Osteocyte (in vitro differentiated cells): ENCODE measurements at places on chromosomes 11 and 22. TPM values are rescaled to one million over a fixed set of nuclear protein-coding genes. Genes with fewer than 3 reads are reported as not detected.

Gene MOV10L1
- total RNA-seq, result 0.97 and 1.4 TPM in 2 replicates

Gene GGT5
- 136 and 150 TPM in 2 replicates for total RNA-seq

Gene MGAT3
- 9.4 and 10.9 TPM in 2 replicates for total RNA-seq

Gene OR4D5
- total RNA-seq, result not detected in 2 replicates

Gene MYRF
- total RNA-seq, result 0.43 and 0.47 TPM in 2 replicates

Gene MRGPRX3
- total RNA-seq, result not detected in 2 replicates

Gene OTOG
- not detected in 2 replicates for total RNA-seq

Gene HSPB2
- total RNA-seq, result 0.34 TPM in 1 of 2 replicates, not detected in the other

Gene SORL1
- total RNA-seq, result 2.1 and 3.1 TPM in 2 replicates

Gene PYGM
- total RNA-seq, result 0.73 and 0.84 TPM in 2 replicates

Gene CCDC73
- not detected in 2 replicates for total RNA-seq

Gene NFAM1
- not detected in 2 replicates for total RNA-seq

Gene CCDC188
- total RNA-seq, result 0.56 and 1.6 TPM in 2 replicates

Gene CARD18
- total RNA-seq, result not detected in 2 replicates

Gene HEPACAM
- total RNA-seq, result not detected in 2 replicates

Gene KRTAP5-8
- not detected in 2 replicates for total RNA-seq

Gene ANKK1
- total RNA-seq, result not detected in 2 replicates

Gene LRRC74B
- total RNA-seq, result not detected in 2 replicates

Gene CYB561A3
- 49.5 and 57.0 TPM in 2 replicates for total RNA-seq

Gene AQP11
- total RNA-seq, result 0.76 and 0.91 TPM in 2 replicates

Gene APOA5
- not detected in 2 replicates for total RNA-seq

Gene RIMBP3B
- 0.47 and 0.59 TPM in 2 replicates for total RNA-seq

Gene MMP11
- 72.5 and 76.5 TPM in 2 replicates for total RNA-seq

Gene CLDN5
- not detected in 2 replicates for total RNA-seq

Gene ANO9
- total RNA-seq, result not detected in 2 replicates

Gene EED
- 16.5 and 18.5 TPM in 2 replicates for total RNA-seq

Gene TSPAN18
- 13.4 and 14.2 TPM in 2 replicates for total RNA-seq

Gene PLEKHB1
- 0.78 TPM in 1 of 2 replicates, not detected in the other for total RNA-seq

Gene TEX12
- total RNA-seq, result 0.78 TPM in 1 of 2 replicates, not detected in the other

Gene SEPTIN3
- total RNA-seq, result 0.42 and 0.46 TPM in 2 replicates

Gene MAJIN
- not detected in 2 replicates for total RNA-seq

Gene OR51E1
- total RNA-seq, result 0.81 and 1.1 TPM in 2 replicates

Gene OR56A1
- total RNA-seq, result not detected in 2 replicates

Gene CDCA5
- 6.0 and 7.1 TPM in 2 replicates for total RNA-seq

Gene OR5B2
- not detected in 2 replicates for total RNA-seq

Gene TYR
- not detected in 2 replicates for total RNA-seq

Gene KCNE3
- not detected in 2 replicates for total RNA-seq

Gene OR2AG1
- not detected in 2 replicates for total RNA-seq

Gene OMP
- total RNA-seq, result not detected in 2 replicates

Gene OR2AT4
- not detected in 2 replicates for total RNA-seq

Gene SLC22A12
- total RNA-seq, result not detected in 2 replicates

Gene APOL3
- total RNA-seq, result 10.1 and 10.8 TPM in 2 replicates

Gene OR52I1
- not detected in 2 replicates for total RNA-seq

Gene SLC17A6
- total RNA-seq, result not detected in 2 replicates

Gene KRTAP5-11
- not detected in 2 replicates for total RNA-seq

Gene ESAM
- total RNA-seq, result 0.71 and 1.7 TPM in 2 replicates

Gene CASP4
- 25.1 and 25.8 TPM in 2 replicates for total RNA-seq

Gene CNTF
- total RNA-seq, result 1.1 and 1.6 TPM in 2 replicates

Gene C11orf86
- not detected in 2 replicates for total RNA-seq

Gene SLC25A18
- not detected in 2 replicates for total RNA-seq

Gene FEN1
- total RNA-seq, result 19.5 and 19.8 TPM in 2 replicates

Gene CD248
- 68.7 and 70.9 TPM in 2 replicates for total RNA-seq

Gene OR4C12
- total RNA-seq, result not detected in 2 replicates

Gene SLC37A2
- total RNA-seq, result 0.37 and 0.64 TPM in 2 replicates
